ENCODE measurements at places on chromosomes 2 and 18.

DNA sequence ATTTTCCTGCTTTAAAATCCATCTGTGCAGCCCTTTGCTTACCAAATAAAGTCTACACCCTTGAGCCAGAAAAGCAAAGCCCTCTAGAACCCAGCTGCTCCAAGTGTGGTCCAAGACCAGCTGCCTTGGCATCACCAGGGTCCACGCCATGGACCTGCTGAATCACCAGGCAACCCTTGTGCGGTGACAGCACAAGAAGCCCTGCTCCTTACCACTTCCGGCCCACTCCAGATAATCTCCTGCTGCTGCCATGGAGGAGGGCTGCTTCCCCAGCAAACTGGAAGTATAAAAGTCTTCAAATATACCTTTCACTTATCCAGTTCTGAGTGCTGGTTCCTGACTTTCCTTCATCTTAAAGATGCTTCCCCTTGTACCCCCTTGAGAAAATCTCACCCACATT lies 106.0 kb upstream of the PKDCC start:
- DNase-seq, result no peak

DNA sequence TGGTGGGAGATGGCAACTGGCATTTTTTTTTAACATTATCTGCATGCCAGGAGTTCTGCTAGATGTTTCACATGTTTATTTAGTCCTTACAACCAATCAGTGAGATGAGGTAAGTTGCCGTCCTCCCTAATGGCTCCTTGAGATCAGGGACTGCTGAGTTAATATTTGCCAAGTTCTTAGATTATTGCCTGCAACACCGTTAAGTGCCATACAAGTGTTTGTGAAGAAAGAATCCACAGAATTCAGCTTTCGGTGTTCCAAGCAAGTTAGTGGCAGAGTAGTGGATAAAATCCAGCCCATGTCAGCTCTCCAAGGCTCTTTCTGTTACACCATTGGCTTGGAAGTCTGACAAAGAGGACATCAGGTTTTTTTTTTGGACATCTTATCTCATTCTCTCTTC lies 95.9 kb downstream of the C1QL2 start:
- no peak for DNase-seq

- DNase-seq, result no peak
These were observed 259.3 kb downstream of the ZNF407 start for GRCh38 chr18:74856928-74857327.

DNA sequence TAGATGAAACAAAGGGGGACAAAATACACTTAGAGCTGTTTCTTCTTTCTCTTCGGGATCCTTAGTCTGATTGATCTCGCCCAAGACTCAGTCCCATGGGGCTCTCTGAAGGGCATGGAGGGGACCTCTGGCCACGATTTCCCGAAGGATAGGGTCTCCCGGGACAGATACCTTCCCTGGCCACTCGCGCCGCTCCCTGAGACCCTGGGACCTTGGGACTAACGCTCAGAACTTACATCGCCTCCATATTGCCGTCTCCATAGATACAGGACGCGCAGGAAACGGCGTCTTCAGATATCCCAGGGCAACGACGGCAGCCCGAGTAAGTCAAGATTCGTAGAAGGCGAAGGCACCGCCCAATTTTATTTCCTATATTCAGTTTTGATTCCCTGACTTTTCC lies at the start of gene CFAP65:
TSS of gene CFAP65 (minus strand) at position 265 of the 400 bp plus-strand sequence. CDS start 2,468 bp downstream, outside the sequence.
- no peak for DNase-seq

DNA sequence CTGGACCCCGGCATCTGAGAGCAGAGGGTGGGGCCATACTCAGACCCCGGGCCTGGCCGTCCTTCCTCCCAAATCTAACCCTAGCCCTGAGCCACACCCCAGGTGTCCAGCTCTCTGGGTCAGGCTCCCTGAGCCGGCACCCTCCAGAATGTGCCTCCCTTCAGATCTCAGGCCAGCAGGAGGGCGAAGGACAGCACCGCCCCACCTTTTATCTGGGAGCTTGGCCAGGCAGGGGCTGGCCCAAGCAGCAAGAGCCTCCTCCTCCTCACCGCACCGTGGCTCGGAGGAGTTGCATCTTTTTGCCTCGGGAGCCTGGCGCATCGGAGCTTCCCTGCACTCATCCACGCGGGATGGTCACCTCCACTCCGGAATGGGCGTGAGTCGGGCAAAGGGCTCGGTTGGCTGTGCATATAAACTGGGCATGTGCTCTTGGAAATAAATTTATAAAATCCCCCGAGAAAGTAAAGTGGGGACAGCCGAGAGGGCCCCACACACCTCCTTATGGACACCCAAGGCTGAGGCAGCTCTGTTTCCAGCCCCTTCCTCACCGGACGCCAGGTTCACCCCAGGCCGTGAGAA lies 69.1 kb upstream of the CTDP1 start:
- DNase-seq, result no peak

- no peak for DNase-seq
These were observed 6.2 kb upstream of the SDC1 start for GRCh38 chr2:20231159-20231558.

DNA sequence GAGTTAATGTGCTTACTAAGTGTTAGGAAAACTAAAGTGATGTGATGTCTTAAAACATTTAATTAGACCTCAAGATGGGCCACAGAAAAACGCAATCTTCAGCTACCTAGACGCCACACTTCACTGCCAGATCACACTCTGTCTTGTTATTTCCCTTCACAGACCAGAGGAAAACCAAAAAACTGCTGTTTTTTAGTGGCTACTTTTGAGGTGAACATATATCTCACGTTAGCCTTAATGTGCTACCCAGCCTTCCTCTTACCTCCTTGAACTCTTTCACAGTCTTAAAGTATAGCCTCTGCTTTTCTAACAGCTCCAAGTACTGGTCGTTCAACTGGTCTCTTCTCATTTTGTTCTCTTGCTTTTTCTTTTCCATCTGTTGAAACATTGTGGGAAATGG lies 83.1 kb downstream of the CCDC93 start:
- DNase-seq, result no peak

GRCh38 chr2:30626397-30626796 lies 179.4 kb downstream of the LCLAT1 start:
- no peak for DNase-seq

GRCh38 chr2:101125808-101126207 lies 25.4 kb downstream of the TBC1D8 start:
- DNase-seq, result no peak

- DNase-seq, result no peak
These were observed 309.8 kb upstream of the COL3A1 start for GRCh38 chr2:188664416-188664815.

DNA sequence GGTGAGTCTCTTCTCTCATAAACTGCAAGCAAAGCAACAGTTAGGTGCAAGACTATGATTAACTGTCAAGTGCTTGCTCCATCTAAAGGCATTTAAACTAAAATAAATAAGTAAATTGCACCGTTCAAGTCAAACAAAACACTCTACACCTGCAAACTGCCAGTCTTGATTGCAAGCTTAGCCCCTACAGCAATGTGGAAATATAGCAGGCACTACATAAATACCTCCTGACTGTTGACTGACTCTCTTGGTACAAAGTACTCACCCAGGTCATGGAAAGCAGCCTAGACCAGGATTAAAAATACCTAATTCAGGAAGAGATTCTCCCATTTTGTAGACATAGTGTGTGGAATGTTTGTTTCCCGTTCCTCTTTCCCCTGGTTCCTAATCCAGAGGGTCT lies 176.6 kb upstream of the KLHL29 start:
- DNase-seq, result no peak

- no peak for DNase-seq
These were observed 275.7 kb downstream of the PDE11A start for GRCh38 chr2:177796654-177797415.

DNA sequence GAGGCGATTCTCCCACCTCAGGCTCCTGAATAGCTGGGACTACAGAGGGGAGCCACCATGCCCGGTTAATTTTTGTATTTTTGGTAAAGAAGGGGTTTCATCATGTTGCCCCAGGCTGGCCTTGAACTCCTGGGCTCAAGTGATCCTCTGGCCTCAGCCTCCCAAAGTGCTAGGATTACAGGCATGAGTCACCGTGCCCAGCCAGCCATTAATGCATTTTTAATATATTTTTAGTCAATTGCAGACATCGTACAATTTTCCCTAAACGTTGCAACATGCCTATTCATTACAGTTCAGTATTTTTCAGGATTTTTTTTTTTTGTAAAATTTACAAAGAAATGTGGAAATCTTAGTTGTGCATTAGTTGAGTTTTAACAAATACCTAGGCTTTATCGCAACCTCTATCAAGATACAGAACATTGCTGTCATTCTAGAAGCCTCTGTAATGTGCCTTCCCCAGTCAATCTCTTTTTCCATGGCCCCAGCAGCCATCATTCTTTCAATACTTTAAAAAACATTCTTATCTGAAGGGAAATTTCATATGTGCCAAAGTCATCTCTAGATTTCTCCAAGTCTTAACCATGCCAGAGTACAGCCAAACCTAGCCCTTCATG lies 14.7 kb downstream of the NABP1 start:
- no peak for DNase-seq

GRCh38 chr2:207334624-207335371 lies 169.1 kb upstream of the KLF7 start:
- DNase-seq, result peak; percentile 71

DNA sequence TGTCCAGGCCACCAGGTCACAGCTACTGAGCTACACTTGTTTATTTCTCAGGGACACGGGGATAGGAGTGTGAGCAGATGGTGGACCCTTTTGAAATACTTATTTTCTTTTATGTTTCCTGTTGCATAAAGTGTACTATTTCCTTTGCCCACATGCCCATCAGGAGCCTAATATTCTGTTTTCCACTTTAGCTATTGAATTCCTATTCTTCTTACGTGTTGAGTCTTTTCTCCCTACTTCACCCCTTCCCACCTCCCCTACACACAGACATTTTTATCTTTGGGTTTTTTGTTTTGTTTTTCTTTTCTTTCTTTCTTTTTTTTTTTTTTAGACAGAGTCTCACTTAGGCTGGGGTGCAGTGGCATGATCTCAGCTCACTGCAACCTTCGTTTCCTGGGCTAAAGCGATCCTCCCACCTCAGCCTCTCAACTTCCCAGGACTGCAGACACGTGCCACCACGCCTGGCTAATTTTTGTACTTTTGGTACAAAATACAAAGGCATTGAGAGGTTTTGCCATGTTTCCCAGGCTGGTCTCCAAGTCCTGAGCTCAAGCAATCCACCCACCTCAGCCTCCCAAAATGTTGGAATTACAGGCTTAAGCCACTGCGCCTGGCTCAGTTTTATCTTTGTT lies 5.2 kb upstream of the GPR55 start:
- DNase-seq, result no peak

GRCh38 chr2:235582081-235582686 lies 88.3 kb downstream of the AGAP1 start:
- no peak for DNase-seq

Measured in smooth muscle cell of the brain vasculature (primary cell).